ELF-1 (cell line): ENCODE measurements at places on chromosomes 4 and X.

DNA sequence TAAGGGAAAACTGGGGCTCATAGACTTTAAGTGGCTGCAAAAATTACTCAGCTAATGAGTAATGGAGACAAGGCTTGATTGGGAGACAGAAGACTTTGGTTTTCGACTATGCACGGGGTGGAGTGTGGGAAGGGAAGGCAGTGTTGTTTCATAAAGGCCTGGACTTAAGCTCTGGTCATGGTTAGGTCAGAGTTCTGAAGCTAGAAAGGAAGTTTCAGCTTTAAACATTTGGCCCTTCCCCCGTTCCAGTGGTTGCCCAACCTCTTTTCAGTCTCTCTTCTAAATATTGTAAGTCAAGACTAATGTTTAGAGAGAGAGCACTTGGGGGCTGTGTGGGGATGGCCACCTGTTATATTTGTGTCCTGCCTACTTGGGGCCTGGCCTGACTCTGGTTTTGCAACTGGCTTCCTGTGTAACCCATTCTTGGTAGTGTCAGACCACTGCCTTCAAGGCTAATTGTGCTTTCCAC is 21.0 kb downstream of the MSN start:
- DNase-seq, result no peak

GRCh38 chrX:67636532-67636931 is 92.7 kb downstream of the AR start:
- DNase-seq, result peak; percentile 31

DNA sequence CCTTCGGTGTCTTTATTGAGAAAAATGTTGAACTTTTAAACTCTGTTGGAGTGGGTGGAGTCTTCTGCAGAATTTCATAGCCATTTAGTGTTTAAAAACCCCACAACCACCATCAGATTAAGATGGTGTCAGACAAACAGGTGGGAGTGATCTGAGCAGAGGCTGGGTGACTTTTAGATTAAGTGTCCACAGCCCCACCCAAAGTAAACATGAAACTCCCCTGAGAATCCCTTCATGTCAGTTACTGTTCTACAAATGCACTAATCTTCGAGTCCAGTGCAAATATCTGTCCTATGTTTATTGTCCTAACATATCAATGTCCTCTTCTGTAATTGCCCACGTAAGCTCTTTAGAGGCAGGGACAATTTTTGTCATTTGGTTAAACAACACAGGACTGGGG is 175.6 kb upstream of the RBPJ start:
- no peak for DNase-seq

DNA sequence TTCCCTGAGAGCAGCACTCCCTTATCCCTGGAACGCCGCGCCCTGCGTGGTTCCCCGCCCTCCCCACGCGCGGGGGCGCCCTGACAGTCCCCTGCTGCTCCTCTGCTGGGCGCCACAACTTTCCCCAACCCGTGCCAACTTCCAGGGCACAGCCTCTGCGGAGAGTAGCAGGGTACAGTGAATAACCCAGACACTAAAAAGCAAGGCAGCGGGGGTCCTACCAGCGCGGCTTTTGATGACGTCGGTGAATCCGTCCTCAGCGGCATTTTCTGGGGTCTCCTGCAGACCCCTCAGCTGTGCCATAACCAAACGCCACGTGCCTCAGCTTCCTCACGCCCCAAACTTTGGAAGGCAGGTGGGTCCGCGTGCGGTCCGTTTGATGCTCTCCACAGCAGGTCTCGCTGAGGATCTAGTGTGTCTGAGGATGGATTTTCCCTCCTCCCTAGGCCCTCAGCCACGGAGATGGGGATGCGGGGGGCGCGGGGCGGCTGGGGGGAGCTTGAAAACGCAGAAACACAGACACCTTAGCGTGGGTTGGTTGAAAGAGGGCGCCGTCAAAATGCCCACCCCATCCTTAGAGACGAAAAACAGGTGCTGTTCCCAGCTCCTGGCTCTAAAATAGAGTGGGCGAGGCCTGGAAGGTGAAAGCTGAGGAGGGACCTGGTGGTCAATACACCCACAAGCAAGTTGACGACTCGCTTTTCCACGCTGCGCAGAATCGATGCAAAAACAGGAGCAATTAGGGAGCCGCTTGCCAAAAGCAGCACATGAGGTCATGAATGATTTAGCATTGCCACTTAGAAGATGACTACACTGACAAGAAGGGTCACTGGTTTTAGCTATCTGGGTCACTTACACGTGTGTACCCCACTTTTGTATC is 405.6 kb downstream of the FAM47A start:
- no peak for DNase-seq
